Effector CD8-positive, alpha-beta T cell (primary cell): ENCODE measurements at places on chromosomes 6 and 20.
A peak's percentile ranks its signal among the peaks of the same experiment; 100 is the strongest.

DNA sequence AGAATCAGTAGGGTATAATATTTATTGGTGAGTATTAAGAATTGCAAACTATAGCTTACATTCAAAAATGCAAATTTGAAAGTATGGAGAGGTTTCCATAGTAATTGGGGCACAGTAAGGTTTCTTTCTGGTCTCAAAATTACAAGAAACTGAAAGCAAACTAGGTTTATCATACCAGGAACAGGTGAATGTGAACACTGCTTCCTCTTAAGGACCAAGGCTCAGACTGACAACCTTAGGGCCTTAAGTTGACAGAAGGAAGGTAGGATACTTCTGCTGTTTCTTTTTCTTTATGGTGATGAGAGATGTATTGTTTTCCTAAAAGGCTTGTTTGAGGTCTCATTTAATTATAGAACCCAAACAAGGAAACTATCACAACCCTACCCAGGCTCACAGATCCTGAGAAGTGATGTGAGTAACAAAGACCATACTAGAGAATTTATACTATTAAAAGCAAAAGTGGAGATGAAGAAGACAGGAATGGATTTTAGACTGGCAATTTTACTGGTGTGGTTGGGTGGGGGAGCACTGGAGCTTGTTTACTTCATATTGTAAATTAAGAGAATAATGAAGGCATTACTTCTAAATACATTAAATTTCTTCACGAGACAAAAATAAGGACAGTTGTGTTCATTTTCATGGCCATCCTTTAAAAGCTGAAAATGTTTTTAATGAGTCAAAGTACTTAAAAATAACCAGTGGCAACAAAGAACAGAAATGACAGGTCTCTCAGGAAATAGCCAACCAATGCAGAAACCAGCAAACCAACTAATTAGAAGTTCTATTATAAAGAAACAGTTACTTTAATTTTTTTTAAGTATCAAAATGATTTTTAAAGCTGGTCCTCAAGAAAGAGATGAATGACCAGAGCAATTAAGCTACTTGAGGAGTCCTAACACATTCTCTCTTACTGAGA, 21.3 kb downstream of the STAU1 start:
- DNase-seq, result no peak

GRCh38 chr20:199996-200395, 10.5 kb upstream of the DEFB128 start:
- DNase-seq, result no peak

GRCh38 chr20:6583134-6583738, 184.2 kb upstream of the BMP2 start:
- no peak for DNase-seq

- no peak for DNase-seq
These were observed 153.2 kb upstream of the TOP1 start for GRCh38 chr20:40875116-40876085.

GRCh38 chr20:47618479-47618878, 116.8 kb downstream of the NCOA3 start:
- no peak for DNase-seq

GRCh38 chr6:31270788-31271640, 878 bp downstream of the HLA-C start:
- DNase-seq, result peak; percentile 61

GRCh38 chr20:25117990-25118389, 36.0 kb upstream of the VSX1 start:
- no peak for DNase-seq

DNA sequence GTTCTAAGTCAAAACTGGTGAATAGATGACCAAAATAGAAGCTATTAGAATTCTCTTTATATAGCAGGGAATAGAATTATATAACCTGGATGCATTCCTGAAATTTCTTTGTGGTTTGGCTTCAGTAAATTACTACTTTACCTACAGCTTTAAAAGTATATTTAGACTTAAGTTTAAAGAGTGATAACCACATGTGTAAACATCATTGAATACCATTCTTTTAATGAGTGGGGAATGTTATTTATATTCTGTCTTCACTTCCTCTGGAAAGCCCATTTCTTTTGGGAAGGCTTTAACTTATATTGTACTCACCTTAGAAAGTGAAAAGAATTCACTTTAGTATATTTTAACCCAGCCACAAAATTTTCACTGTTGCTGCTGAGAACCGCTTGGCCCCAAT, 39.1 kb downstream of the PLEKHG1 start:
- no peak for DNase-seq

DNA sequence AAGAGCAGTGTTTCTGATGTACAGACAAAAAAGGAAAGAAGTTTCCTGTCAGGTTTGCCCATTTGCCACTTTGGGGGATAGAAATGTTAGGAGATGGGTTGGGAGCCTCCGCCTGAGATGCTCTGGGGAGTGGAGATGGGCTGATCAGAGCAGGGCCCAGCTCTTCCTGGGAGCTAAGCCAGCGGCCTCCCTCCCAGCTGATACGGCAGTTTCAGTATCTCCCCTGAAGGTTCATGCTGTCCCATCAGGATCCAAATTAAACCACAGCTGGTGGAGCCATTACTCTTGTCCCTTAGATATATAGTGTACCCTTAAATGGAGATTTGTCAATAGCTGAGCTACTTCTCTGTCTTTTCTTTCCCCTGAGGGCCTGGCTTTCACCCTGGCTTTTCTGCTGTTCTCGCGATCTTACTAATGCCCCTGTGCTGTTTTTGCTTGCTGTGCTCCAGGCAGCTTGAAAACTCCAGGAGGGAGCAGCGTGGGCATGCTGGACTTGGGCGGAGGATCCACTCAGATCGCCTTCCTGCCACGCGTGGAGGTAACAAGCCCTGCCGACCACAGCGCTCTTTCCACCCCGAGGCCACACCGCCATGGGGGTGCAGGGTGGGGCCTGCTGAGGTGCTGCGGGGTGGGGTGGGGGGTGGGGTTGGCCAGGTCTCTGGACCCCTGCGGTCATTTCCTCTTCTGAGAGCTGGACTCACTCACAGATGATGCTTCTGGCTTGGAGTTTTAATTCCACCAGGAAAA, 20.9 kb downstream of the ENTPD6 start:
- DNase-seq, result no peak

DNA sequence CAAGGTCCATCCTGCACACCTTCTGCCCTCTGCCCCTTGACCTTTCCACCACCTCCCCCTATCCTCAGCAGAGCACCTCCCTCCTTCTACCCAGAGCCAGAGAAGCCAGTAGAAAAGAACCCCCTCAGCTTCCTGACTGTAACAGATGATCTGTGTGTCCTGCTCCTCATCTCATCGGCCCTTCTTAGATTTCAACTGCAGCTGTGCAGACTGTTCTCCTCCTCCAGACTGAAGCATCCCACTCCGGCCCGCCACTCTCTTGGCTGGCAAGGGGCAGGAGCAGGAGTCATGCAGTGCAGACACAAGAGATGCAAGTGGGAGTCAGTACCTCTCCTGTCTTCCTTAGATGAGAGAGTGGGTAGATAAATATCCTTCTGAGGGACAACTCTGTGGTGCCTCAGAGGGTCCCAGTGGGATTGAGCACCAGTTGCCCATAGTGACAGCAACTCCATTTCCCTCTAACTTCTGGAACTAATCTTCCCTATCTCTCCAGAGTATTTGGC, 163.5 kb upstream of the MLN start:
- no peak for DNase-seq

GRCh38 chr20:62918147-62918546, 8.2 kb downstream of the DIDO1 start:
- DNase-seq, result no peak

DNA sequence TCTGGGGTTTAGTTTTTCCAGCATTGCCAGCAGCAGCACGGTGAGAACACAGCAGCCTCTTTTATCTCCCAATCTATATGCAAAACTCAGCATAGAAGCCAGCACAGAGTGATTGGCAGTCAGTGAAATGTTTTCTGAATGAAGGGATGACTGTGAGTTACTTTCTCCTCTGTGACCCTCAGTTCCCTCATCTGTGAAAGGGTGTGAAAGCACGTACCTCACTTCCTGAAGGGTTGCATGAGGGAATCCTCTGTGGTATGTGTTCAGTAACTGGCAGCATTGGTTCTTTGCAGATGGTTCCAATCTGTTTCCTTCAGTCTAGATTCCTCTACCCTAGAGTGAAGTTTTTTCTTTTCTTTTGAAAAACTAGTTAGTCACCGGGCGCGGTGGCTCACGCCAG, 40.0 kb downstream of the EFCAB8 start:
- no peak for DNase-seq

GRCh38 chr20:4781637-4782377, 60.1 kb downstream of the PRND start:
- no peak for DNase-seq

- no peak for DNase-seq
These were observed 25.2 kb downstream of the MED23 start for GRCh38 chr6:131602781-131603312.

- DNase-seq, result no peak
These were observed 33.9 kb upstream of the ZBTB24 start for GRCh38 chr6:109516929-109517328.

- no peak for DNase-seq
These were observed 181.2 kb upstream of the FLRT3 start for GRCh38 chr20:14518648-14519047.
